ENCODE measurements at places on chromosomes 5 and 9. TPM values are rescaled to one million over a fixed set of nuclear protein-coding genes. Genes with fewer than 3 reads are reported as not detected.

GRCh38 chr5:170761048-170761707 is 22.3 kb upstream of the GABRP start:
- no peak for DNase-seq

DNA sequence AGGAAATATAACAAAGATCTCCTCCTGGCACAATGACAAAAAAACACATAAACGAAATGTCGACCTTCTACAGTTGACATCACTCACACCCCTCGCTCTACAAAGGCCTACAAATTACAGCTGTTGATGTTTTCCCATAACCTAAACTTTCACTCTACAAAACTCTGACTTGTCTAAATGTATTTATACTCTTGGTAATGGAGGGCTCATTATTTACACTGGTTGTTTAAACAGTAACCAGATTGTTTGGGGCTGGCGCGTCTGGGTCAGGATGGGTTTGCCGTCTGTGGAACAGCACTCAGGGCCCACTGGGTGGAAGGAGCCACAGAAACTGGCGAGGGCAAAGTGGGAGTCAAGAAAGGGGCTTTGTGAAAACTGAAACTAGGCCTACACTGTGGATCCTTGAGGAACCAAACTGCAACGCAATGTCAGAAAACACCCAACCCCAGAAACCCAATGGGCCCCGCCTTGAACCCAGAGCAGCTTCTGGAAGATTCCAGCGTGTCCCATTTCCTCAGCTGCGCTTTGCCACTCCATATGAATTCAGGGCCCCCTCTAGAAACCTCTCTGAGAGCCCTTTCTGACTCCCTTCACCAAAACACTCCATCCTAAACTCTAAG is 136.7 kb downstream of the ROR2 start:
- no peak for DNase-seq

The SLC22A4 gene
- 2.2 TPM for total RNA-seq

The PCDHA13 gene
- 0.31 TPM for total RNA-seq
